Activated T-helper 1 cell treated with anti-CD3 and anti-CD28 coated beads, Interleukin-2, amount 50 U/mL, for 16 hours (primary cell): ENCODE measurements at places on chromosomes 4 and X.

DNA sequence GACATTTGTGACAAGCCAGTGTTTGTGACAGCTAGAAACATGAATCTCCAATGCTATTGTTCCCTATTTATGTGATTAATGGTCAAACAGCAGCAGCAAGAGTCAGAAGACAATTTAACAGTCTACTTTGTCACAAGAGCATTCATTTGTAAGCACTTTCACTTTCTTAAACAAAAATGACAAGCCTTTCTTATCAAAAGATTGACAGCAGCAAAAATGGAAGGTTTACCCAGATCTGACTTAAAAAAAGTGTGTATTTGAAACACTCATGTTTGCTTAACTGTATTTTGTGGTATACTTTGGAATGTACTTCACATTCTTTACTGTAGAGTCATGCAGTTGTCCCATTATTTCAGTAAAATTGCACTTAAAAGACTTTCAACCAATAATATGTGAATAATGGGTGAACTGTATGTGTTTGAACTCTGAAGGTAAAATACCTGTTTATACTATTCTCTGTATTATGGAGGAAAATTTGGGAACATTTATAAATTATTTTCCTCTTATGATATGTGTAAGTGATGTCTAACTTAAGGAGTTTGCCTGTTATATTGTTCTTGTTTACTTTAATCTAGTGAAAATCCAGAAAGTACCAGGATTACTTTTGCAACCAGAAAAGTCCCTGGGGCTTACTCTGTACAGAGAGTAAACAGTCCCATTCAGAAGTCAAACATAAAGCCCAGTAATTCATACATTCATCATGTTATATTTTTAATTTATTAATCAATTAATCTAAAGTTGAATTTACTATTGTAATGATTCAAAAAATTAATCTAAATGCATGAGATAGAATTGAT is 314.9 kb upstream of the TRAM1L1 start:
- no peak for DNase-seq

GRCh38 chrX:150773634-150774033 is 80.4 kb downstream of the MTMR1 start:
- DNase-seq = no peak

DNA sequence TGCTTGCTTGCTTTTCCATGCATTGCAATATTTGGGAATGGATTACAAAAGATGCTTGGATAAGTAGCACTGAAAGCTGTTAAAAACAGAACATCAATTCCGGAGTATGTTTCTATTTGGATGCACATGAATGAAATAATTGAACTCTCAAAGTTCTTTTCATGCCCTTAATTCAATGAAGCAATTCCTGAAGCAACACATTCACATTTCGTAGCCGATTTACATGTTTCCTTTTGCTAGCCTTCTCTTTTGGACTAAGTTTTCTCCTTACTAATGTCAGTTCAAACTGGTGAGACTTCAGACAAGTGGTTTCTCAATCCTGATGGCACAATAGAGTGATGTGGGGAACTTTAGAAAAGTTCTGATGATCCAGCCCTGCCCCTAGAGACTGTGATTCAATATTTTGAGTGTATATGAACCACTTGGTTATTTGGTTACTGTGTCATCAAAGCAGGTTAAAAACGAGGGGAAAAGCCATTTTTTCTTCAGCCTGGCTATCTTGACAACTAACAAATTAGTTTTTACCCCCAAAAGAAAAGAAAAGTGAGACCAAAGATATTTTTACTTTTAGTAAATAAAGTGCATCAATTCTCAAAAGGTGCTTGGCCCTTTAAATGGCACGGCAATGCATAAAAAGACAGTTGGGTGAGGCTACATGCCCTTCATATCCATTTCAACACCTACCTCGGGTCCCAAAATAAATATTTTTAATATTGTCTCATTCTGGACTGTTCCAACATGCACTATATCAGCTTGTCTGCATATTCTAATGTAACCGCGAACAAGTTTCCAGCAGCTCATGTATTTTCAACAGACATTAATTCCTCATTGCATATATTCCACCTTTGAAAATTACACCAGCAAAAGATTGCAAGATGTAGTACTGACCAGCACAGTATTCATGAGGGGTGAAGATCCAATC is 90.1 kb upstream of the RPL34 start:
- DNase-seq = no peak

GRCh38 chr4:64893205-64893604 is 484.0 kb upstream of the TECRL start:
- DNase-seq = no peak

GRCh38 chrX:131801911-131802310 is 221.2 kb upstream of the STK26 start:
- no peak for DNase-seq

- DNase-seq = no peak
Measured at GRCh38 chr4:124943938-124944337, 231.4 kb upstream of the ANKRD50 start.
